ENCODE measurements at places on chromosomes 12 and 14.

- DNase-seq, result no peak
These were observed 198.4 kb upstream of the FOXN3 start for GRCh38 chr14:89615421-89615820.

DNA sequence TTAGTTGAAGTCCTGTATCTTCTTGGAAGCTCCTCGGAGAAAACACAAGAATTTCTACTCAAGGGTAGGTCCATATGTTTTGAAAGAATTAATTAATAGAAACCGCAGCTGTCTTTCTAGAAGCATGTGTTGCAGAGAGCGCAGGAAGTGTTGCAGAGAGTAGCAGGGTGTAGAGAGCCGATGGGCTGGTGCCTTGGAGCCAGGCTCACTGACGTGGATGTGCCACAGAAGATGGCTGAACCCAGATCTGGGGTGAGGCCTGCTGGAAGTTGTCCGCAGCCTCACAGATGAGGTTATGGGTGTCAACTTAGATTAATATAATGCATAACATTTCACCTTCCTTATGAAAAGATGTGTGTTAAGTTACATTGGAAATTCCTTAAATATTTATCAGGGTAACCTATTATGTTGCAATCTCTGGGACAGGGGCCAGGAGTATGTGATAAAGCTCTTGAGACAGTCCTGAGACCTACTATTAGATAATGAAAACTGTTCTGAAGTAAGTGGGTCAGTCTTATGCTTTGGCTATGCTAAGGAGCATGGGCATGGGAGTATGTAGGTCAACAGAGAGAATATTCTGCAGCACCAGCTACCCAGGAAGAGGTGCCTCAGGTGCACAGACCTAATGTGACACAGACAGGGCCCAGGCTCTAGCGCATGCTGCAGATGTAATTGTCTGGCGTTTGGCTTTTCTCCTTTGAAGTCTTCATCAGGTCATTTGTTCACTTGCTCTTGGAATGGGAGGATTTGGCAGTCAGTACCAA lies 973.3 kb downstream of the BCL11B start:
- DNase-seq, result no peak

- no peak for DNase-seq
These were observed 881.3 kb upstream of the SEL1L start for GRCh38 chr14:82414853-82415539.

- no peak for DNase-seq
These were observed 49.0 kb downstream of the BORCS5 start for GRCh38 chr12:12405882-12406281.

DNA sequence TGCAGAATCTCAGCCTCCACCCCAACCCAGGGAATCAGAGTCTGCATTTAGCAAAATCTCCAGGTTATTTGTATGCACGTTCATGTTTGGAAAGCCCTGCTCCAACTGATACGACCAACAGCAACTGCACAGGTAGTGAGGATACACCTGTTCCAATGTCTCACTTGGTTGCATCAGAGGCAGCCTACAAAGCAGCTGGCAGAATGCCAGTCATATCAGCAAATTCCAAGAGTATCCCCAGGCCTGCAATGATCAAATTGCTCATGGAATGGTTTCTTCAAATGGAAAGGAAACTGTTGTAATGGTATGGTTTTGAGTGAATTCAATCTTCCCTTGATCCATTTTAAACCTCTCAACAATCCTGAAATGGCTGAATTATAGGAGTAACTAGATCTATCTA lies 75.4 kb downstream of the GRIP1 start:
- no peak for DNase-seq

DNA sequence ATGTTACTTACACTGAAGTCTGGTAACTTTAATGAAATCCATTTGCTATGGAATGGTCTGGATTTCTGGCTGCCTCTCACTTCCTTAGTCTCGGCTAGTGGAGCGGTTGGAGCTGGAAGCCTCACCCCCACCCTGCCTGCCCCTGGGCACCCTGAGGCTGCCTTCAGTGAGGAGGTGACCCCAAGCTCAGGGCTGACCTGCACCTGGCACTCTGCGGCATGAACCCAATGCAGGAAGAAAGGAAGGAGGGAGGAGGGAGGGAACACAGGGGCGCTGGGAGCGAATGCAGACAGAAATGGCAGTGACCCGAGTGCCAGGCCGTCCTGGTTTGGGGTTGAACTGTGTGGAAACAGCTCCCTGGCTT lies 353.1 kb downstream of the TMEM121 start:
- no peak for DNase-seq

DNA sequence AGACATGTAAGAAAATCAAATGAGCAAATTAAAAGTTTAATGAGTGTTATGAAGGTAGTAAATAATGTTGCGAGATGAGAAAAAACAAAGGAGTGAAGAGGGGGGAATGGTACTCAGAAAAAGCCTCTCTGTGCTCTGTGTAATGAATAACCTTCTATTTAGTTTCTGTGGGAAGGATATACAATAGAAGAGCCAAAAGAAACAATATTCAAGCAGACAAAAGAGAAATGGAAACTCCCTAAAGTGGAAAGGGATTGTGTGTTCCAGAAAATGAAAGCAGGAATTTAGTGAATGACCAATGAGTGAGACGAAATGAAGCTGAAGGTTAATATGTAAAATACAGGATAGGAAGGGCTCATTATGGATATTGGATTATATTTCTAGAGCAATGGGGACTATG lies 18.5 kb downstream of the OR4K1 start:
- DNase-seq, result no peak

- DNase-seq, result peak; percentile 10
These were observed 13.6 kb upstream of the FOXJ2 start for GRCh38 chr12:8018666-8019581.
